Activated naive CD4-positive, alpha-beta T cell treated with anti-CD3 and anti-CD28 coated beads, Interleukin-2, amount 10 ng/mL, durations not matched to agents 5 hours and 36 hours (primary cell): ENCODE measurements at places on chromosomes 7 and 10. TPM values are rescaled to one million over a fixed set of nuclear protein-coding genes. Genes with fewer than 3 reads are reported as not detected.

LLCFC1 gene
- total RNA-seq, result not detected

AOAH gene
- total RNA-seq, result 4.5 TPM

CNNM1 gene
- total RNA-seq, result 1.2 TPM

TMEM196 gene
- not detected for total RNA-seq

GNGT1 gene
- not detected for total RNA-seq

CLCN1 gene
- not detected for total RNA-seq

SLC29A4 gene
- total RNA-seq, result 0.48 TPM

PLXNA4 gene
- 42.2 TPM for total RNA-seq

JAKMIP3 gene
- total RNA-seq, result 0.45 TPM

LHFPL3 gene
- total RNA-seq, result not detected

UCN3 gene
- total RNA-seq, result not detected

TMEM72 gene
- not detected for total RNA-seq

ADRB1 gene
- not detected for total RNA-seq

C10orf67 gene
- total RNA-seq, result 0.17 TPM

CNPY1 gene
- not detected for total RNA-seq

SLC16A12 gene
- not detected for total RNA-seq

SFTPA1 gene
- not detected for total RNA-seq

TAS2R4 gene
- 0.70 TPM for total RNA-seq

ANKRD61 gene
- not detected for total RNA-seq

RALA gene
- total RNA-seq, result 32.1 TPM

HMX2 gene
- total RNA-seq, result not detected

CDHR1 gene
- total RNA-seq, result 0.30 TPM

LARP4B gene
- total RNA-seq, result 89.6 TPM

AVPI1 gene
- 0.99 TPM for total RNA-seq

NRG3 gene
- total RNA-seq, result not detected

FKBP9 gene
- total RNA-seq, result 0.78 TPM

ERVW-1 gene
- total RNA-seq, result not detected

DCLRE1A gene
- 11.2 TPM for total RNA-seq

LRRC4 gene
- not detected for total RNA-seq

INA gene
- total RNA-seq, result not detected

EN2 gene
- total RNA-seq, result not detected

PAPOLB gene
- total RNA-seq, result not detected

NUP205 gene
- total RNA-seq, result 72.3 TPM

INMT gene
- 1.4 TPM for total RNA-seq

ACTL6B gene
- not detected for total RNA-seq

WEE2 gene
- not detected for total RNA-seq

FHIP2A gene
- total RNA-seq, result 24.1 TPM

SPDYE2 gene
- total RNA-seq, result 0.15 TPM

C7orf57 gene
- total RNA-seq, result not detected

TMEM236 gene
- total RNA-seq, result 0.05 TPM

PRLHR gene
- not detected for total RNA-seq

TRPV5 gene
- not detected for total RNA-seq

GBX1 gene
- total RNA-seq, result not detected

C10orf53 gene
- not detected for total RNA-seq

SLC13A1 gene
- total RNA-seq, result not detected

LBX1 gene
- total RNA-seq, result not detected

CPN1 gene
- not detected for total RNA-seq
